Sigmoid colon (tissue), 7 donors: ENCODE measurements at places on chromosomes 2 and 18.

- H3K27ac ChIP-seq: peak overlapping the region; percentile 58
- H3K4me3 ChIP-seq: no peak overlapping the region
- H3K4me1 ChIP-seq: peaks cover 45% of the 10 kb centered on the region
- H3K36me3 ChIP-seq: no peaks in the 10 kb centered on the region
Observed at GRCh38 chr2:43425659-43426058, 170.2 kb downstream of the THADA start.

DNA sequence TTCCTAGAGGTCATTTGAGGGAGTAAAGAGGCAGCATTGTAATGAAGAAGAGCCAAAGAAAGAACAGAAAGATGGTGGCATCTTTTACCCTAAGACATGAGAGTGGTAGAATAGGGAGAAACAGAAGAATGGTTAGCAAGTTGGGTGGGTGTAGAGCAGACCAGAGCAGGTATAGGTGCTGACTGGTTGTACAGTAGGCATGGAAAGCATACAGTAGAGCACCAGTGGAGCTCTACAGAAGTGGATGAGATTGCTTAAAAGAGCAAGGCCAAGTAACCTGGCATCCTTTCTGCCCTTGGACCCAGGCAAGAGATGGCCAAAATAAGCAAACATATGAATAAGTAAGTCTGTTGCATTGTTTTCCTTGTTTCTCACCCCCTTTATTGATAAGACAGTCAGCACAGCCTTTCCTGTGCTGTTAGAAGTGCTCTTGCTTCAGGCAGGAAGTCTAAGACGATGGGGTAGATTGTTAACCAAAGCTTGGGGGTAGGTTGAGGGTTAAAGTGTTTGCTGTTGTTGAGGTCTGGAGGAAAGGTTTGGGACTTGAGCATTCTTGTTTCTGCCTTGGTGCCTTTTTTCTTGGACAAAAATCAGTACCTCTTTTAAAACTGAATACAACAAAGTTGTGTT, 76.9 kb downstream of the DIS3L2 start:
- H3K36me3 ChIP-seq: no peaks in the 10 kb centered on the region
- no peaks in the 10 kb centered on the region for H3K4me1 ChIP-seq
- no peaks in the 10 kb centered on the region for H3K27me3 ChIP-seq
- no peak overlapping the region for H3K27ac ChIP-seq
- no peak for DNase-seq

DNA sequence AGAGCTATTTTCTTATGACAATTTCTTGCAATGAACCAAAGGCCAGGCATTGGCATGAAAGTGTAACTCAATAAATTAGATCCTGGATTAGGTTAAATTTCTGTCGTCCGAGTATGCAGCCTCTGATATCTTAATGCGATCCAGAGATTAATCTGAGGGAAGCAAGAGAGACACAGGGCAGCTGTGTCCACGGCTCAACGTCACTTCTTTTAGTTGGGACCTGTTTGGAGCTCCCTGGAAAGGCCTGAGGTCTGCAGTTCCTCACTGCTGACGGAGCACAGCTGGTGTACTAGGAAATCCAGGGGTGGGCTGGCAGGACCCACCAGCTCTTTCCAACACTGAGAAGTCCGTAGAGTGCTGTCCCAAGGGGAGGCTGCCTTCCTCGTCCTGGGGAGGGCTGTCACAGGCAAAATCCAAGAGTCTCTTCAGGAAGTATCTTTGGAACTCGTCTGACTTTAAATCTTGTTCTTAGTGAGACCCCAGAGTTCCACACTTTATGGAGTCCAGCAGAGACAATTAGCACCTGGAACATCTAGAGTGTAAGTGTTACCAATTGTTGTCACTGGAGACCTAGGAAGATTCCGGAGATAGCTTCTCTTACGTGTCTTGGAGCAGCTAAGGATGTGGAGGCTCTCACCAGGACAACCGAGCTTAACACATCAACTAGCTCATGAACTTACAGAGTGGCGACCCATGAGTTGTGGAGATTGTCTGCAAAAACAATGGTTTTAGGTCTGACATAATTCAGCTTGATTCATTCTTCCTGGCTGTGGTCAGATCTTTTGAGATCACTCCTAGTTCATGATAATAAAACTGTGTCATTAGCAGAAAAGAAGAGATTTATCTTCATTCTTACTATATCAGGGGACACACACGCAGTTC, 173.7 kb downstream of the ACKR3 start:
- DNase-seq: peak; percentile 74
- H3K27me3 ChIP-seq: no peaks in the 10 kb centered on the region
- peaks cover 7% of the 10 kb centered on the region for H3K4me1 ChIP-seq
- H3K36me3 ChIP-seq: no peaks in the 10 kb centered on the region

DNA sequence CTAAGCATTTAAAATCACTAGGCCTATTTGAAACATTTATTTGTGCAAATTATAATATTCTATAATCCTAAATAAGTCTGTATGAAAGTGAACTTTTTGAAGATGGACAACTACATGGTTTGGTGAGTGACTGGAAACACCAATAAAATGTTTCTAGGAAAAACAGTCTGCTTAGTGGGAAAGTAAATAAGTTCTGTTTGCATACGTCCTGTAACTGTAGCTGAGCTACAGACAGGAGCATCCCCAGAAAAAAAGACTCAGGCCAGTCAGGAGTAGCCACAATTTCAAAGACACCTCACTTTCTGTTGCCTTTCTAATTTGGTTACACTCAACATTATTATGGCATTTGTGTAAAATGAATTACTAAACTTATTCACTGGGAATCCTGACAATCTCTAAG, 28.4 kb upstream of the KCNJ3 start:
- H3K27me3 ChIP-seq: no peaks in the 10 kb centered on the region
- DNase-seq: no peak

DNA sequence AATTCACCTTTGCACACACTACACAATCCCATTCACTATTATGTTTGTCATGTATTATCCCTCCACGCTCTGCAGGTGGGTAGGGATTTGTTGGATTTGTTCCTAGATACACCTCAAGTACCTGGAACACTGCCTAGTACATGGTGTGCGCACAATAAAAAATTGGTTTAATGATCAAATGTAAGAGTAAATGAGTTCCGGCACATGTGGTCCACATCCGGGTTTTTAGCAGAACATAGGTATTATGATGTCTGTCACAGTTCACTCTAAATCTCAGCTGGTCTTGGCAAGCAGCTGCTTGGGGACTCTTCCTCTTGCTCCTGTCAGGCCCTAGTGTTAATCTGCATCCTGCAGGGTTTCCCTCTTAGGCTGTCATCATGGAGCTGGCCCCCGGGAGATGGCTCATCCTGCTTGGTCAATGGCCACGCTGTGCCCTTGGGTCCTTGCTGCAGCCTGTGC, 21.8 kb upstream of the IL1R1 start:
- peaks cover 6% of the 10 kb centered on the region for H3K4me1 ChIP-seq
- DNase-seq: no peak
- no peaks in the 10 kb centered on the region for H3K36me3 ChIP-seq
- H3K27ac ChIP-seq: no peak overlapping the region

GRCh38 chr2:169129703-169130243, 60.4 kb downstream of the DHRS9 start:
- no peak overlapping the region for H3K27ac ChIP-seq
- H3K27me3 ChIP-seq: no peaks in the 10 kb centered on the region
- no peaks in the 10 kb centered on the region for H3K4me1 ChIP-seq
- H3K36me3 ChIP-seq: no peaks in the 10 kb centered on the region
